ENCODE measurements at places on chromosomes 4 and X.

DNA sequence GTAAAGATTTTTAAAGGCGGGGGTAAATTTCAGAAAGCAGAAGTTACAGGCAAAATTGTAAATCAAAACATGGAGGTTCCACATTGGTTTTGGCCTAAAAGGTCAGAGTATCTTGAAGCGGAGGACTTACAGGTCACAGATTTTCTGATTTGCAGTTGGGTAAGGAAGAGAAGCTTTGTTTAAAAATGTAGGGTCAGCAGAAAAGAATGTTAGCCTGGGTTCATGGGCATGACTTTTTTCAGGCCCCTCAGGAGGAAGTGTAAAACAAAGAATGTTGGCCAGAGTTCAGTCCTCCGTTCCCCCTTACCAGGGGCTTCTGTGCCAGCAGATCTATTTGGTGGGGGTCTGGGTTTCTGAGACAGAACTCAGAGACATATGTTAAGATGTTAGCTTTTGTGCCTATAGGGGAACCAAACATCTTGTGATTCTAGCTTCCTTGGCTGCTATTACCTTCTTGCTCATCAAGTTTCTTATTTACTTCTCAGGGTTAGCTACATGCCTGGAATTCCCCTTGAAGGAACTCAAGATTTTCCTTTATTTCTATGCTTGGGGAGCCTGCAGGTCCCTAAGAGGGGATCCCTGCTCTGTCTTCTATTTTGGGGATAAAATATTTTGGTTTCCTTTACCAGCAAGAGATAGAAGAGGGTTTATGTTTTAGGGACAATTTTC is 160.3 kb downstream of the ANK2 start:
- DNase-seq = no peak

DNA sequence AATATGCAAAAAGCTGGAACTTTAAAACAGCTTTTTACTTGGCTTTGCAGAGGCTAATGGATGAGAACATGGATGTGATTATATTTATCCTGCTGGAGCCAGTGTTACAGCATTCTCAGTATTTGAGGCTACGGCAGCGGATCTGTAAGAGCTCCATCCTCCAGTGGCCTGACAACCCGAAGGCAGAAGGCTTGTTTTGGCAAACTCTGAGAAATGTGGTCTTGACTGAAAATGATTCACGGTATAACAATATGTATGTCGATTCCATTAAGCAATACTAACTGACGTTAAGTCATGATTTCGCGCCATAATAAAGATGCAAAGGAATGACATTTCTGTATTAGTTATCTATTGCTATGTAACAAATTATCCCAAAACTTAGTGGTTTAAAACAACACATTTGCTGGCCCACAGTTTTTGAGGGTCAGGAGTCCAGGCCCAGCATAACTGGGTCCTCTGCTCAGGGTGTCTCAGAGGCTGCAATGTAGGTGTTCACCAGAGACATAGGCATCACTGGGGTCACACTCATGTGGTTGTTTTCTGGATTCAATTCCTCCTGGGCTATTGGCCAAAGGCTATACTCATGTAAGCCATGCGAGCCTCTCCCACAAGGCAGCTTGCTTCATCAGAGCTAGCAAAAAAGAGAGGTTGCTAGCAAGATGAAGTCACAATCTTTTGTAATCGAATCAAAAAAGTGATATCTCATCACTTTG is 15.6 kb downstream of the TLR8 start:
- DNase-seq = no peak

GRCh38 chrX:130902446-130902782 is 595 bp downstream of the ENOX2 start:
- DNase-seq = peak; percentile 0

GRCh38 chrX:53254570-53255461 is 26.6 kb downstream of the IQSEC2 start:
- DNase-seq = no peak

DNA sequence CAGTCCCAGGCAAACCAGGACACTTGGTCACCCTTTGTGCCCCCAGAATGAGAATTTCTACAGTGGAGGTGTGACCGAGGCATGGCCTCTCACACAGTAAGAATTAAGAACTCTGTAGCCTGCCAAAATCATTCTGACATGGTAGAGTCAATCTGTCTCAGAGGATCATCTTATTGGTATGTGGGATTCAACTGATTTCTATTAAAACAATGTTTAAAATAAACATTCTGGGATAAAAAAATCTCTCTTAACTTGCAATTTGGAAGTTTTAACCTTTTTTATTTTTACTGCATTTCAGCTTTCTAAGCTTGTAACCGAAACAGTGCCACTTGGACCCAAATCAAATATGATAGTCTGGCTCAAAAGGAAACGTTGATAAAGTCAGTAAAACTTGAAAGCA is 165.4 kb upstream of the LDB2 start:
- no peak for DNase-seq

GRCh38 chrX:48576108-48576507 is 1.8 kb downstream of the RBM3 start:
- DNase-seq = no peak

DNA sequence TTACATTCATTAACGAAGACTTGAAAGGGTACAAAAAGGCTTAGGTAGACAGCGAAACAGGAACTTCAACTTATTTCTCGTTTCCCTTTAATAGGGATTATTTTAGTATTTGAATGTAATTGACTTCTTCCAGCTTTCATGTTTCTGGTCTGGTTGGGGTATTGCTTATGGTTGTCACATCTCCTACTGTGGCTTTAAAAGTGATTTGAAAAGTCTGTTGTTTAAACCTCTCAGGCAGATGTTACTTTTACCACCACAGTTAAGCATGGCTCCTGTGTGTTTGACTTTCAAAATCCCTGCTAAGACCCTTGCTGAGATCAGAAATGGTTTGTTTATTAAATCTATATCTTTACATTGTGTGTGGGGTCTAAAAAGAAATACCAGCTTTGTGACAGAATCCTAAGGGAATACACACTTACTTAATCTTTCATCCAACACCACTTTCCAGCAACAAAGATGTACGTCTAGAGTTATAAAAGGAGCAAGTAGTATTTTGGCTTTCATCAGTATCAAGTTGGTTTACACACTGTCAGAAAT is 661.2 kb downstream of the FAT4 start:
- no peak for DNase-seq

GRCh38 chrX:94560930-94561329 is 886.9 kb downstream of the FAM133A start:
- no peak for DNase-seq

GRCh38 chrX:37906357-37906756 is 59.0 kb upstream of the DYNLT3 start:
- DNase-seq = no peak

DNA sequence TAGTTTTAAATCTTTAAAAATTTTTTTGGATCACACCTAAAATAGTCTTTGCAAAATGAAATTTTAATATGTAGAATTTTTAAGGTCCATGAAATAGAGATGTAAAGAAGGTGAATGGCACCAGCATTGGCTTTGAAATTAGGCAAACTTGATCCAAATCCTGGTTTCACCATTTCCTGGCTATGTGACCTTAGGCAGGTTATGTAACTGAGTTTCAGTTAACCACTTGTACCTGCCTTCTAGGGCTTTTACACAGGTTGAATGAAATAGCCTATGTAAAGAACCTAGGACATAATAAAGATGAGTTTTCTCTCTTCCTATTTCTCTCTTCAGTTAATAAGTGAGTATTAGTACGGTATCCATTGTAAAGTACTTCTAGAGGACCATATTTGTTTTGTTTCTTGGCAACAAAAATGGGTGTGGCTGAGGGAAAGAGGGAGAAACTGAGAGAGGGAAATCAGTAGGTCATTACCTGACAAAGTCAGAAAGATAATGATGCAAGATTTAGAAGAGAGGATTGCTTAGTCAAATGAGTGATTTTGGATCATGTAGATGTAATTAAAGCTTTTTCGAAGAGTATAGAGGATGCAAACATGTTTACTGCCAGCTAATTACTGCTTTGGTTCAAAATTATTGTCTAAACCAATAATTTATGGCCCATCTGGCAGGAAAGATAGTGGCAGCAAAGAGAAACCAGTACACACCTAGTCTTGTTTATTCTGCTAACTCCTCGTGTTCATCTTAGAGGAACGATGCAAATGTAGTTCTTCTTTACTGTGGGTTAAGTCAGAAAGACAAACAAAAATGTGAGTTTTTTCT is 81.9 kb downstream of the PDLIM5 start:
- DNase-seq = no peak

- DNase-seq = no peak
These were observed 7.2 kb downstream of the CTSO start for GRCh38 chr4:155946486-155946885.

DNA sequence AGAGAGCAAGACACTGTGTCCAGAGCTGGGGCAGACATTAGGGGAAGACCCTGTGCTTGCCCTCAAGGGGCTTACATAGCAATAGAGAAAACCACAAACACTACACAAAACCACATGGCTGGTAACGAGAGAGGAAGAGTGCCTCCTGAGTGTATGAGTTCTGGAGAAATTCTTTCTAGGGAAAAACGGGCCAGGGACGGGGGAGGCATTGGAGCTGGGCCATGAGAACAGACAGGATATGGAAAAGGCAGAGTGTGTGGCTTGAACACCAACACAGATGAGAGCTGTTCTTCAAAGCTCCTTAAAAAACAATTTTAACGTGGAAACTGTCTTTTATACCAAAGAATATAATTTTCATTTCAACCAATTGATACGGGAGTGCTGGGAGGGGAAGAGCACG is 42.7 kb downstream of the RASGEF1B start:
- no peak for DNase-seq

All from CD4-positive, alpha-beta T cell treated with Interferon alpha-2 for 1 hour (primary cell).